ENCODE measurements at places on chromosomes 2 and 18. TPM values are rescaled to one million over a fixed set of nuclear protein-coding genes. Genes with fewer than 3 reads are reported as not detected.

- H3K27me3 ChIP-seq = no peaks in the 10 kb centered on the region
- peak overlapping the region; percentile 94 for H3K27ac ChIP-seq
- H3K4me1 ChIP-seq = peaks cover 41% of the 10 kb centered on the region
- peak overlapping the region; percentile 99 for H3K4me3 ChIP-seq
These were observed 783 bp downstream of the DPP4 start for GRCh38 chr2:162072976-162073887.

DNA sequence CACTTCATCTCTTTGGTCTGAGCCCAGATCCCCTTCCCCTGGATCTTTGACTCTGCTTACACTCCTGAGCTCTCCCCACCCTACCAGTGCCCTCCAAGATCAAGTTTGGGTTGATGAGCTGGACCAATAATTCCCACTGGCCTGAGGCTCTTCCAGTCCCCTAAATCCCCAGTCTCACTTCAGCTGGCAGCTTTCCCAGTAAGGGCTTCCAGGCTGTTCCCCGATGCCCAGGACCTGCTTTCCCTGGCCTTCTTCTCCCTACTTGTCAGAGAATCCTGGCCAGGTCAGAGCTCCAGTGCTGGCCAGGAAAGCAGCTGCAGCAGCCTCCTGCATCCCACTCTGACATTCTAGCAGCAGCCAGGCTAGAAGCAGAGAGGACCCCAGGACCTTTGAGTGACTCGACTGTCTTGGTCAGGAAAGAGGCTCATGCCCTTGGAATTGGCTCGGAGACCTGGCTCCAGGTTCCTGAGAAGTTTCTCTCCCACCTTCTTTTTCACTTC is 3.5 kb downstream of the WNT6 start:
- H3K4me1 ChIP-seq = peaks cover 14% of the 10 kb centered on the region
- no peak for DNase-seq
- H3K27me3 ChIP-seq = peaks cover 83% of the 10 kb centered on the region
- H3K27ac ChIP-seq = no peak overlapping the region
- H3K36me3 ChIP-seq = peaks cover 14% of the 10 kb centered on the region

DNA sequence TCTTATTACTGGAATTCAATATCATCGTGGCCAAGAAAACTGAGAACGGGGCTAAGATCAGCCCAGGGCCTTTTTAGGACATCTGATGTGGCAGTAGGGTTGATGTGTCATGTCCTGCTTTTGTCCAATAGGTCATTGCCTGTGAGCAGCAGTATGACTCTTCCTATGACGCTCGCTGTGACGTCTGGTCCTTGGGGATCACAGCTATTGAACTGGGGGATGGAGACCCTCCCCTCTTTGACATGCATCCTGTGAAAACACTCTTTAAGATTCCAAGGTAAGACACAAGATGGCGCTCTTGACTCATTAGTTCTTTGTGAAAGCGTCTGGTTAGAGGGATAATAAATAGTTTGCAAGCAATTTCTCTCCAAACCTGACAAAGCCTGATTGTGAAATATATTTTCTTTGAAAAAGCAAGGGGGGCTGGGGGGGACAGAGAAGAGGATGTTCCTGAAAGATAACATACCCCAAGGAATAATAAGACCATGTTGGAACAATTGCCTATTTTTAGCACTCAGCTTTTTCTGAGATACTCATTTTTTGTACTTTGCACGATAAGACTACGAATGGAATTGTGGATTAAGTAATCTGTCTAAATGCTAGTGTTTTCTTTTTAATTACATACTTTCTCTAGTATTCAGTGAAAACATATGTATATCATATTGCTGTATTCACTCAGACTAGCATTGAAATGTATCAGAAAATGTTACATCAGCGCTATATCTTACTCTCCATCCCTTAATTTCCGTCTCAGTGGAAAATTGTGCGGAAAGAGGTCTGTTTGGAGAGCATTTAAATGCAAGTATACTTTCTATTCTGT is 58.1 kb downstream of the MYO3B start:
- no peak overlapping the region for H3K27ac ChIP-seq
- no peaks in the 10 kb centered on the region for H3K36me3 ChIP-seq
- H3K27me3 ChIP-seq = peaks cover 54% of the 10 kb centered on the region

- H3K4me3 ChIP-seq = no peak overlapping the region
- no peaks in the 10 kb centered on the region for H3K36me3 ChIP-seq
- no peak overlapping the region for H3K27ac ChIP-seq
- peaks cover 8% of the 10 kb centered on the region for H3K27me3 ChIP-seq
These were observed 59.0 kb downstream of the TNFRSF11A start for GRCh38 chr18:62384068-62384467.

DNA sequence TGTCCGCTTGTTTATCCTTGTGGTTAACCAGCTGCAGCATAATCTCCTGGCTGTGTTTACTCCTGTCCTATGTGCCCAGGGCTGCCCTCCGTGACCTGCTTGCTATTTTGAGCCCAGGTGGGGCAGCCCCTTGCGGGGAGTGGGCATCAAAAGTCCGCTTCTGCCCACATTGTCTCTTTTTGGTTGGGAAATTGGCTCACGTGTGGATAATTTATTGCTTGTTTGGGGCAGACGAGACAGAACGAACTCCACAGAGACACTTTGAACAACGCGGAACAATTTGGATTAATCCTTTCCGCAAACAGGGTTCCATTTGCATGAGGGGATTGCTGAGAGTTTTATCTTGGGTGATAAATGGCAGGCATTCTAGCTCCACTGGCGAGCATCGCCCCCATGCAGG is 8.1 kb upstream of the CXCR4 start:
- no peaks in the 10 kb centered on the region for H3K27me3 ChIP-seq
- no peak for DNase-seq
- H3K27ac ChIP-seq = peak overlapping the region; percentile 97

GRCh38 chr2:27988718-27989117 is 98.2 kb downstream of the BABAM2 start:
- DNase-seq = no peak
- H3K36me3 ChIP-seq = peaks cover 9% of the 10 kb centered on the region
- H3K4me3 ChIP-seq = peak overlapping the region; percentile 10
- peaks cover 28% of the 10 kb centered on the region for H3K4me1 ChIP-seq
- H3K27ac ChIP-seq = peak overlapping the region; percentile 6
- H3K27me3 ChIP-seq = no peaks in the 10 kb centered on the region

GRCh38 chr2:211144078-211144477 is 587.7 kb downstream of the CPS1 start:
- H3K27ac ChIP-seq = no peak overlapping the region
- H3K4me1 ChIP-seq = no peaks in the 10 kb centered on the region
- H3K36me3 ChIP-seq = no peaks in the 10 kb centered on the region
- no peak for DNase-seq

GRCh38 chr2:136653861-136654260 is 111.5 kb upstream of the THSD7B start:
- no peaks in the 10 kb centered on the region for H3K4me1 ChIP-seq
- no peaks in the 10 kb centered on the region for H3K36me3 ChIP-seq
- H3K27ac ChIP-seq = no peak overlapping the region
- no peak for DNase-seq

- peaks cover 2% of the 10 kb centered on the region for H3K36me3 ChIP-seq
- peaks cover 33% of the 10 kb centered on the region for H3K27me3 ChIP-seq
- H3K4me3 ChIP-seq = no peak overlapping the region
- H3K4me1 ChIP-seq = peaks cover 8% of the 10 kb centered on the region
- H3K27ac ChIP-seq = peak overlapping the region; percentile 27
- DNase-seq = no peak
These were observed 32.7 kb upstream of the AFTPH start for GRCh38 chr2:64491426-64491825.

GRCh38 chr2:145273840-145274239 is 753.9 kb upstream of the ZEB2 start:
- DNase-seq = no peak
- H3K4me3 ChIP-seq = no peak overlapping the region
- no peaks in the 10 kb centered on the region for H3K4me1 ChIP-seq
- H3K27ac ChIP-seq = no peak overlapping the region
- no peaks in the 10 kb centered on the region for H3K36me3 ChIP-seq
- H3K27me3 ChIP-seq = no peaks in the 10 kb centered on the region

GRCh38 chr2:11945139-11946126 is 199.0 kb downstream of the LPIN1 start:
- H3K27ac ChIP-seq = peak overlapping the region; percentile 95
- peak overlapping the region; percentile 88 for H3K4me3 ChIP-seq
- no peak for DNase-seq
- H3K4me1 ChIP-seq = peaks cover 12% of the 10 kb centered on the region
- peaks cover 6% of the 10 kb centered on the region for H3K36me3 ChIP-seq

GRCh38 chr18:48668466-48669179 is 129.8 kb downstream of the CTIF start:
- H3K4me1 ChIP-seq = peaks cover 2% of the 10 kb centered on the region
- peaks cover 3% of the 10 kb centered on the region for H3K36me3 ChIP-seq
- H3K27me3 ChIP-seq = no peaks in the 10 kb centered on the region
- no peak overlapping the region for H3K4me3 ChIP-seq

- H3K27ac ChIP-seq = no peak overlapping the region
- no peak overlapping the region for H3K4me3 ChIP-seq
- no peaks in the 10 kb centered on the region for H3K4me1 ChIP-seq
- H3K36me3 ChIP-seq = peaks cover 4% of the 10 kb centered on the region
These were observed 28.8 kb upstream of the SIX3 start for GRCh38 chr2:44912660-44913059.

- DNase-seq = no peak
- H3K36me3 ChIP-seq = no peaks in the 10 kb centered on the region
- no peak overlapping the region for H3K27ac ChIP-seq
- H3K27me3 ChIP-seq = peaks cover 3% of the 10 kb centered on the region
- no peaks in the 10 kb centered on the region for H3K4me1 ChIP-seq
These were observed 228.1 kb upstream of the PXDN start for GRCh38 chr2:1972422-1972821.

DNA sequence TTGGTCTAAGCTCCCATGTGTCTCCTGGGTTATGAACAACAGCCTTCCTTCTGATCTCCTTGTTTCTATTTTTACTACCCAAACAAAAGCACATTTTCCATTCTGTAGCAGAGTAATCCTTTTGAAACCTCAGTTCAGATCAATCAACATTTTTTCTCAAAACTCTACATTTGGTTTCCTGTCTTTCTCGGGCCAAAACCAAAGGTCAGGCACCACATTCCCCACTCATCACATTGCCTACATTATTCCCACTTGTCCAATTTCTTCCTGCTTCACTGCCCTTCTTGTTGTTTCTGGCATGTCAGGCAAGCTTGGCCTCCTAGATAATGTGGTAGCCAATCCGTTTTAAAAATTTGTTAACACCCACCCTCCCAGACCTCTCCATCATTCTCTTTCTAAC is 196.8 kb downstream of the PPP1R1C start:
- no peaks in the 10 kb centered on the region for H3K4me1 ChIP-seq
- no peaks in the 10 kb centered on the region for H3K36me3 ChIP-seq
- no peak for DNase-seq
- no peak overlapping the region for H3K4me3 ChIP-seq

- no peak for DNase-seq
- peaks cover 34% of the 10 kb centered on the region for H3K27me3 ChIP-seq
- no peak overlapping the region for H3K4me3 ChIP-seq
- H3K27ac ChIP-seq = no peak overlapping the region
- no peaks in the 10 kb centered on the region for H3K4me1 ChIP-seq
- H3K36me3 ChIP-seq = peaks cover 5% of the 10 kb centered on the region
These were observed 282.8 kb downstream of the AGPS start for GRCh38 chr2:177675350-177675821.

- H3K4me3 ChIP-seq = no peak overlapping the region
- no peak overlapping the region for H3K27ac ChIP-seq
- no peak for DNase-seq
These were observed 1116.3 kb downstream of the DPP10 start for GRCh38 chr2:115558725-115559124.

GRCh38 chr2:112053917-112054846 is 887 bp upstream of the TMEM87B start:
- peaks cover 27% of the 10 kb centered on the region for H3K4me1 ChIP-seq
- H3K4me3 ChIP-seq = peak overlapping the region; percentile 95
- peaks cover 7% of the 10 kb centered on the region for H3K36me3 ChIP-seq
- H3K27me3 ChIP-seq = no peaks in the 10 kb centered on the region

DNA sequence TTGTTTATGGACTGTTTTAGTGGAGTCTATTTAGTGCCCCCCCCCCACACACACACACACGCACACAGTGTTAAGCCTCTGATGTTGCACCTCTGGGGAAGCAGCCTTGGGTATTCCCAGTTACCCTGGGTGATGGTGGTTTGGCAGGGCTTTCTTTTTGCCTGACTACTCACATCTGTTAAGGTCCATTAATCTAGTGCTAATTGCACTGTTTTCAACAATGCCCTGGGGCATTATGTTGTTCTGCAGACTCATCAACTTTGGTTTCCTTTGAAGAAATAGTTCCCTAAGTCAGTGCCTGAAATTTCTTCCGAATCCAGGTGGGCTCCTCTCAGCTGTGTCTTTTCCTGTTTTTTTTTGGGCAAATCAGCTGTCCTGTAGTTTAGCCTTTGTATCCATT is 34.7 kb downstream of the SPOPL start:
- H3K36me3 ChIP-seq = peaks cover 5% of the 10 kb centered on the region
- H3K4me1 ChIP-seq = peaks cover 6% of the 10 kb centered on the region
- no peaks in the 10 kb centered on the region for H3K27me3 ChIP-seq

DNA sequence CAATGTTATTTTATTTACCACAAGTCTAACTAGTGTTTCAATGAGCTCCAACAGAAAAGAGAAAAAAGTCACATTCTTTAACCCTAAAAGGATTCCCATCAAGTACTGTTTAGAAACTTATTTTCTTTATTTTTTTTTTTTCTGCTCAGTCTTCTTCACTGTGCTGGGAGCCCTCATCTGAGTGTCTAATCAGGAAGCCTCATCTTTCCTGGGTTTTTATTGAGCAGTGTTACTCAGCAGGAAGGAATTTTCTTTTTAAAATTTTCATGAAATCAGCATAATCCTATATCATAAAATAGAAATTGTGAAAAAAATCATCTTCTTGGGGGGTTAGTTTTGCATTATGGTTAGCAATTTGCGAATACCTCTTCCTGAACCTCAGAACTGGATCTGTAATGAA is 453.8 kb downstream of the CDH2 start:
- no peak for DNase-seq
- no peak overlapping the region for H3K4me3 ChIP-seq
- H3K4me1 ChIP-seq = no peaks in the 10 kb centered on the region
- no peak overlapping the region for H3K27ac ChIP-seq
- H3K27me3 ChIP-seq = no peaks in the 10 kb centered on the region

DNA sequence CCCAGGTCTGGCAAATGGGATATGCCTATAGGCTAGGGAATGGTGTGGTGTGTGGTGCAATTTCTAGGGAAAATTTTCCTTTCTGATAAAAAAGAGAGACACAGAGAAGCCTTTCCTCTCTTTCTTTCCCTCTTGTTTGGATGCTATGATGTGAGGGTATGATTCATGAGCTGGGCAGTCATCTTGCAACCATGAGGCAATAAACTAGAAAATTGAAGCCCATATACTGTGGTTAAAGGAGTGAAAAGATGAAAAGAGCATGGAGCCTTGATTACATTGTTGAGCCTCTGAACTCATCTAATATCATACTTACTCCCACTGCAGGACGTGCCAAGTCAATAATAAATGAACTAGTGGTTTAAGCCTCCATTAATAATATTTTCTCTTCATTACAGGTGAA is 215.6 kb downstream of the HAUS1 start:
- H3K4me1 ChIP-seq = peaks cover 12% of the 10 kb centered on the region
- no peak overlapping the region for H3K27ac ChIP-seq
- no peak for DNase-seq
- H3K27me3 ChIP-seq = no peaks in the 10 kb centered on the region
- H3K4me3 ChIP-seq = no peak overlapping the region

GRCh38 chr18:21820811-21821143 is 80.2 kb downstream of the MIB1 start:
- H3K36me3 ChIP-seq = peaks cover 11% of the 10 kb centered on the region
- no peak for DNase-seq
- H3K27ac ChIP-seq = no peak overlapping the region
- H3K4me1 ChIP-seq = peaks cover 3% of the 10 kb centered on the region
- no peaks in the 10 kb centered on the region for H3K27me3 ChIP-seq

CTLA4 gene
- total RNA-seq = 109 TPM

AOX1 gene
- total RNA-seq = not detected

SLC4A1AP gene
- total RNA-seq = 18.7 TPM

SPR gene
- total RNA-seq = 1.1 TPM

Data from T-helper 17 cell (primary cell).